Progenitor cell of endocrine pancreas (in vitro differentiated cells): ENCODE measurements at places on chromosomes 3 and 15.

- no peak for DNase-seq
These were observed 31.1 kb downstream of the SGO1 start for GRCh38 chr3:20154928-20155327.

GRCh38 chr3:133986311-133986710, 43.4 kb downstream of the SLCO2A1 start:
- no peak for DNase-seq

DNA sequence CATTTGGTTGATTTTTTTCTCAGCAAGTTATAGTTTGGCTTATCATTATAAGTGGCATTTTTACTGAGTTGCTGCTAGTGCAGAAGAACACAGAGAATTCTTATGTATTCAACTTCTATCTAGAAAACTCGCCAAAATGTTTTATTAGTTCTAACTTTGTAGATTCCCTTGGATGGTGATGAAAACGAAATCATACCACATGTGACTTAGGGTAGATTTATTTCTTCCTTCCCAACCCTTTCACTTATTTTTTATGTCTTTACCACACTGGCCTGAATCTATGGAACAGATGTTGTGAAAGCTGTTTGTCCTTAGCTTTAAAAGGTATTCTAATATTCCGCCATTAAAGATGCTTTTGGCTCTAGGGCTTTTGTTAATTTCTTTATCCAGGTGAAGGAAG, 503.3 kb upstream of the CFAP20DC start:
- no peak for DNase-seq

GRCh38 chr3:48472923-48473616, 26.5 kb downstream of the ATRIP start:
- DNase-seq = peak; percentile 83

GRCh38 chr15:78540871-78541743, 863 bp downstream of the PSMA4 start:
- no peak for DNase-seq

DNA sequence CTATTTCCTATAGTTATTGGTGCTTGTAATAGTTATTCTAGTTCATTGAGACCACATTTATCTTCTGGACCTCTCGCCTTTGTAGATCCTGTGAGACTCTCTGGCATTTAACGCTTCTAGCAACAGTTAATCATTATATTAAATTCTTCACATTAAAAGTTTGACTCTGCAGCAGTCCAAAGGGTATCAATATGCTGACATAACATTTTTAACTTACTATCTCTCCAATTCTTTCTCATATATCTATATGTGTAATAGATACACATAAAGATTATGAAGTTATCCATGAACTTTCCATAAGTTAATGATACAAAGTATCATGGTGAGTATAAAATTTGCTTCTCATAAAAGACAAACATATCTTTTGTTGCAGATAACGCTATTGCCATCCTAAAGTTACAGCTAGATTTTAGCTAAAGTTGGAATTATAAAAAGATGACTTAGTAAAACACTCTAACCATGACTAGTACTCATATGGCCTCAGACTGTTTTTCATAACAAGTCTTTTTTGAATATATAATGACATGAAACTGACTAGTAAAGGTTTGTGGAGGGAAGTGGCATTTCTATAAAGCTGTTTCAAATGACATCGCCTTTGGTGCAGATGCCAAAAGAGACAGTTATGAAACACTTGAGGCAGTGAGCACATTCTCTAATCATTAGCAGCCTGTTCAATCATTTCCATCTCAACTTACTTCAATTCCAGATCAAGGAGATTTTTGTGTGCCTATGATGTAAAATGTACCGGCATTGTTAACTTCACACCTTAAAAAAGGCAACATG, 379.3 kb upstream of the CBLB start:
- DNase-seq = no peak

DNA sequence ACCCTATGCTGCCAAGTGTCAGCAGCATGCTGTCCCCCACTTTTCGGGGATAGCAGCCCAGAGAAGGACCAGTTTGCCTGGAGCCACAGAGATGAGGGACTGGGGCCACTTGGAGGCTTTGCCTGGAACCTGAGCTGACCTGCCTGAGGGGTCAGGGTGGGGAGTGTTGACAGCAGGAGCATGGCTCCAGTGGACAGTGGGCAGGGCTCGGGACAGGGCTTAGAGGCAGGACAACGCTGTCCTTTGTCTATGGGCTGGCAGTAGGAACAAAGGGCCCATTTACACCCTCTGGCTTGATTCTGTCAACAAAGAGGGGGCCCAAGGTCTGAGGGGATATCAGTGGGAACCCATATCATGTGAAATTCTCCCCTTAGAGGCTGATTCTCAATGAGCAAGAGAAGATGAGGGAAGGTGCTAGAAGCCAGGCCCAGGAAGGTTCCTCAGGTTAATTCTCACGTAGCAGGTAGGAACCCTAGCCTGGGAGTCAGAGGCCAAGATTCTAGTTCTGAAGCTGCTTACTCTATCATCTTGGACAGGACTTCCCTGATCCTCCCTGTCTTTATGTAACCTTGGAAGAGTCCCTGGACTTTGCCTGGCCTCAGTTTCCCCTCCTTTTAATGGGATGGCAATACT, 29.7 kb upstream of the HHATL start:
- no peak for DNase-seq

DNA sequence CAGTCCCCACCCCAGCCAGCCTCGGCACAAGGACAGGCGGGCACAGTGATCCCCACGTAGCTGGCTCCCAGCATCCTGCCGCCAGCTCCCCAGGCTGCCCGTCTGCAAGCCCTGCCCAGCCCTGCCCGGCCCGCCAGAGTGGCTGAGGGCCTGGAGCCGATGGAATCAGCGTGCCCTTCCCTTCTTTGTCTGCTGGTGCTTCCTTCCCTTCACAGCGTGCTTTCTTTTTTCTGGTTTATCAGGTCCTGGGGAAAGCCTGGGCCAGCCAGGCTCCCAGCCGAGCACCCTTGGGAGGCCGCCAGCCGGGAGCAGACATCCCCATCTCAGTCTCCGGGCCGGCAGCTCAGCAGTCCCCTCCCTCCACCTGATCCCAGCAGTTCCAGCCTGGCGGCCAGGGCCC, 54.7 kb upstream of the SMAD6 start:
- DNase-seq = no peak

DNA sequence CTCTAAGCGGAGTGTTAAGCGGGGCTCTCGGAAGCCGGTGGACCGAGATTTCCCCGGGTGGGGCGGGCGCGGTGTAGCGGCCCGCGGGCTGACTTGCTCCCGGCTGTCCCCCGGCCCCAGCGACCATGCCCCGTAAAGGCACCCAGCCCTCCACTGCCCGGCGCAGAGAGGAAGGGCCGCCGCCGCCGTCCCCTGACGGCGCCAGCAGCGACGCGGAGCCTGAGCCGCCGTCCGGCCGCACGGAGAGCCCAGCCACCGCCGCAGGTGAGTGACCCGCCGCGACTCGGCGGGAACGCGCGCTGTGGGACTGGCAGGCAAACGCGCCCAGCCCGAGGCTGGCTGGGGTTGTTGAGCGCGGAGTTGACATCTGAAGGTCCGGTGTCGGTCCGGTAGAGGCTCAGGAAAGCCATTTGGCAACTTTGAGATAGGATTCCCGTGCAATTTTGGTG, 1.3 kb downstream of the SMC4 start:
- peak; percentile 32 for DNase-seq

DNA sequence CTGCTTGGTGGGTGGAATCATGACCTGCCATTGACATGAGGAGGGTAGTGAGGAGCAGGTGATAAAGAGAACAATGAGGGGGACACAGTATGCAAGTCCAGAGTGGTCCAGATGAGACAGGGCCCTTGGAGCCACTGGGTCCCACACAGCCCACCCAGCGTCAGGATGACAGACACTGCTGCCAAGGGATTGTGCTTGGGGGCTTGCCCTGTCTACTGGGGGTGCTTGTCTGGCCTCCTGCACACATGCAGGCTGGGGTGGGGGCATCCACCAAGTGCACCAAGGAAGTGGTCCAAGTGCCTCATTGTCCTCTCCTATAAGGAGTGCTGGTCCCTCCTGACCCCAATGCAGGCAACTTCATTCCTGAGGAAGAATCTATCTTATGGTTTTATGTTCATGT, 39.2 kb upstream of the CTSH start:
- no peak for DNase-seq

GRCh38 chr3:136142592-136142991, 53.5 kb downstream of the MSL2 start:
- DNase-seq = no peak

DNA sequence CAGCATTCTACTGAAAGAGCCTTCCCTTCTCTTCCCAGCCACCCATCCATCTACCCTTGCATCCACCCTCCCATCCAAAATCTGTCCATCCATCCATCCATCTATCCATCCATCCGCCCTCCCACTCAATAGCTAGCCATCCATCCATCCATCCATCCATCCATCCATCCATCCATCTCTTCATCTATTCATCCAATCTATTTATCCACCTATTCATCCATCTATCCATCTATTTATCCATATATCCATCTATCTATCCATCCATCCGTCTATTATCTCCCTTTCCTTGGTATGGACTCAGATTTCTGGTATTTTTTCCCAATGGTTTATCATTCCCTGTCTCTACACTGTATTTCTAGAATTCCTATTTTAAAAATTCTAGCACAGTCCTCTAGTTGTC, 46.1 kb upstream of the PPARG start:
- DNase-seq = no peak

GRCh38 chr15:81161160-81161673, 27.1 kb downstream of the CFAP161 start:
- DNase-seq = no peak

DNA sequence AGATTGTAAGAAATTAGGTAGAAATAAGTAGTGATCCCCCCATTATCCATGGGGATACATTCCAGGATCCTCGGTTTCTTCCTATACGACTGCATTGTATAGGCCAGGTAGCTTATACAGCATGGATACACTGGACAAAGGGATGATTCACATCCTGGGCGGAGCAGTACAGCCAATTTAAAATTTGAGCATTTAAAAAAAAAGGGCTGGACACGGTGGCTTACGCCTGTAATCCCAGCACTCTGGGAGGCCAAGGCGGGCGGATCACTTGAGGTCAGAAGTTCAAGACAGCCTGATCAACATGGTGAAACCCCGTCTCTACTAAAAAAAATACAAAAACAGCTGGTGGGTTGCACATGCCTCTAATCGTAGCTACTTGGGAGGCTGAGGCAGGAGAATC, 976 bp upstream of the ARGFX start:
- no peak for DNase-seq

DNA sequence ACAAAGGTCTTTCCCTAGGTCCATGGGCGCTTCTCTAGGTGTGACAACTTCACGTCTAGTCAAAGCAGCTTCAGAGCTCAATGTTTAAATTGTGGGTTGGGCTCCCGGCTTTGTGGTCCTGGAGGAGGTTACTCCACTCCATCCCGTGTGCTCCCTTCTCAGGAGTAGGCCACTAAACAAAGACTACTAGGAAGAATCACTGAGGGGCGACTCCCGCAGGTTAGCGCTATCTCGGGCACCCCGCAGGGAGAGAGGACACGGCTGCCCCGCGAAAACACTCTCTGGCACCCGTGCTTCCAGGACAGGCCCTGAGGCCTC, 500 bp downstream of the PARP6 start:
- no peak for DNase-seq

DNA sequence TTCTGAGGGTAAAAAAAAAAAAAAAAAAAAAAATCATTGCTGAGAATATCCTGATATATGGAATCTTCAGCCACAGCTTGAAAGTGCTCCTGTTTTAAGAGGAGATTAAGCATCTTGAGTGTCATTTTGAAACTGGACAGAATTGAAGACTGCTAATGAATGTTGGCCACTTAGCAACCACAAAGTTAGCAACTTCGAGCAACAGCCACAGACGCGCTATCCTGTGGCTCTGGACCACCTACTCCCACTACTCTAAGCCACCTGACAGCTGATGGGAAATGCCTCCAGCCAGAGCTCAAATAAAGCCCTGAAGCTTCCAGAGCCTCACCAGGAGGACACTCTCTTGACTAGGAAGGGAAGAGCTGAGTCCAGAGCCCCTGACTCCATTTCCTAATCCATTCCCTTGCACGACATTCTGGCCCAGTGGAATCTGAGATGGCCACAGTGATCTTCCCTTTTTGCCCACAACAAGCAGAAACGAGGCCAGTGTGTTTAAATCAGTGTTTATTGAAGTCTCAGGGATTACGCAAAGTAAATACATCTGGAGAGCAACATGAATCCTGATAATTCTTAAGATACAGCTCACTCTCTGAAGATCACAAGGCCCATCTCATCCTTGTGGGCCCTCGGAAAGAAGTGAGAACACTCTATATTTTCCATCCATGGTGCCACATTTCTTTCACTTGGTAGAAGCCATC, 58.6 kb downstream of the TMEM212 start:
- DNase-seq = no peak

- no peak for DNase-seq
These were observed 28.0 kb downstream of the PPARG start for GRCh38 chr3:12316729-12317351.

- DNase-seq = peak; percentile 22
These were observed 95.7 kb downstream of the NEDD4 start for GRCh38 chr15:55897560-55898336.

- no peak for DNase-seq
These were observed 9.3 kb upstream of the LINGO1 start for GRCh38 chr15:77641999-77642398.

DNA sequence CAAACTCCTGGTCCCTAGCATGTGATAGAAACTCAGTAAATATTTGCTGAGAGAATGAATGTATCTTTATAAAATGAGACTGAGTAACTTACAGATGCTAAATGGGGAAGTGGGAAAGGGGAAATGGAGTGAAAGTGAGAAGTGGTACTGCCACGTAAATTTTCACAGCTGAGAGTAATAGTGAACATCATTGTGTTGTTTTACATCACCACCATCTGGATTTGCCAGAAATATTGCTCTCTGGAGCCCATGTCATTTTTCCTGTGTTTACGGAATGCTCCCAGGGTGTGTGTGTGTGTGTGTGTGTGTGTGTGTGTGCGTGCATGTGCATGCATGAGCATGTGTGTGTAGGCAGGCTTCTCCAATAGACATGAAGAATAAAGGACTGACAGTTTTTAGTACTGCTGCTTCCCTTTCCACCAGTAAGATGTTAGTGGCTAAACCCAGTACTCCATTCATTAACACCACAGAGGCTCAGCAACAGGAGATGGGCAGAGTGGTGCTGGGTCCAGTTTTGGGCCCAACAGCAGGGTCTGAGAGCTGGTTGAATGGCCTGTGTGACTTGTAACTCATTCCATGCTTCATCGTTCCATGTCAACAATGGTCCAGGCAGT, 57.3 kb downstream of the DIPK2A start:
- DNase-seq = no peak
